ENCODE measurements at places on chromosomes 7 and 10.

- no peak for DNase-seq
These were observed 240.3 kb upstream of the KLF6 start for GRCh38 chr10:4025339-4025738.

- no peak for DNase-seq
These were observed 75.5 kb upstream of the GTF2I start for GRCh38 chr7:74581916-74582440.

DNA sequence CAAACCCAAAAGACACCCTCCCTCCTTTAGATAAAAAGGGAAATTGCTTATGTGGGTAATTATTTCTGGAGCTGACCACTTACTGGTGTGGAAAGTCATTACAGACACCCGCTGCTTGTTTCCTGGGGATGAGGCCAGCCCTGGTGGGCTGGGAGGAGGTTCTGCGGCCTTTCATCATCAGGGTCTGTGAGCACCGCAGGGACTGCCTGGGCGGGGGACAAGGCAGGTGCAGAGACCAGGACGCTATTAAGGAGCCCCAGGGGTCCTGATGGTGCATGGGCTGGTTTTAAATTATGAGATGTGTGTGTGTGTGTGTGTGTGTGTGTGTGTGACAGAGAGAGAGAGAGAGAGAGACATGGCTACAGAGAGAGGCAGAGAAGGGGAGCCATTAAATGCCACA, 171.2 kb downstream of the DNAJB6 start:
- DNase-seq: no peak

- DNase-seq: no peak
These were observed 30.4 kb downstream of the DDC start for GRCh38 chr7:50534690-50535290.

DNA sequence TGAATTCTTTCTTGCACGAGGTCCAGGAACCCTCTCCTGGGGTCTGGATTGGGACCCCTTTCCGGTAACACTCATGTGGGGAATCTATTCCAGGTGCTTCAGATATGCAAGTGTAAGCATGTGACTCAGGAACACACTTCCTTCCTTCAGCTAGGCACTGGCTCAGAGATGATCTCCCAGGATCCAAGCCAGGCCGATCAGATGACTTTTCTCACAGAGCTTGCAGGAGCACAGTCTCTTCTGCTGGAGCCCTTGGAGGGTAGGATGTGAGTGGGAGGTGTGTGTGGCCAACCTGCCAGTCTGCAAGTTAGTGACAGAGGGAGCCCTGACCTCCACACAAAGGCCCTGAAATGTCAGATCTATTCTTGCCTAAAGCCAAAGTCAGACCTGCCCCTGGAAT, 108.3 kb downstream of the CPXM2 start:
- no peak for DNase-seq

- no peak for DNase-seq
These were observed 81.9 kb upstream of the TNS3 start for GRCh38 chr7:47663851-47664250.

DNA sequence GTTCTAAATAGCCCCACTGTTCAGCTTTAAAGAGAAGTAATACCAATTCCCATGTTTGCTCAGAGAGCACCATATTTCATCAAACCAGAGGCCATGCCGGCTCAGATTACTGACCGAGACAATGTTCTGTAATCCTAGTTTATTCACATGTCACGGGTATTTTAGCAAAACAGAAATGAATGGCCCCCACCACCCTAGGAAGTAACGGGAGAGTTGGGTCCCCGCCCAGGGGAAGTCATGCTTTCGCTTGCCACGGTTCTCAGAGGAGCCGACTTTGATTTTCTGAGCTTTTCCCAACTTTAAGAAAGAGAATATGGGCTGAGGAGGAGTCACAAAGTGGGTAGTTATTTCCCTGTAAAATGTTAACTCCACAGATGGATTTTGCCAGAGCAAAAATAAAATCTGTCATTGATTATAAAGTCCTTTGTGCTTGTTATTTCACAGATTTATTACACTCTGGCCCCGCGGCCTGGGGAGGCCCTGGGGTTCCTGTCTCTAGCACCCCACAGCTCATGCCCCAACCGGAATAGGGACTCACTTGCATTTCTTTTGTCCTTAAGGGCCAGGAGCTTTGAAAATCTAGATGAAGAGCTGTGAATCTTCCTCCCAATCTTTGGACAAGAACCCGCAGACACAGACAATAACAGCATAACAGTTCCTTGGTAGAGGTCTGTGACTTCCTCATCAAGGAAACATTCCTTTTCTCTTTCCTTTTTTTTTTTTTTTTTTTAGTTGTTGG, 3.7 kb upstream of the GDF10 start:
- no peak for DNase-seq

DNA sequence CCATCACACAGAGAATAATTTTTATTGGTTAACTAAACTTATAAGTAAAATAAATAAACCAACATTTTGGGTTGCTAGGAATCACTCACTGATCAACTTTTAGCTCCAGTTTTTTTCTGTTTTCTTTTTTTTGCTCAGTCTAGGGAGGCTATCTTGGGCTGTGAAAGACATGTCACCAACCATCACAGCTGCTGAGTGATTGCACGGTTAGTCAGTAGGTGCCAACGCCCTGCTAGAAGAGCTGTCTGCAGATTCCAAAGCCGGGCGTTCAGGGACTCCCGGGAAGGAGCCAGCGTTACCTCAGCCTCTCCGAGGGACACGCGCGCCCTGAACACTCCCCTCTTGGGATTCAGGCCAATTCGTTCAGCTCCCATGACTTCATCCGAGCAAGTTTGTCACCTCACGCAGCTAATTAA, 604 bp upstream of the STAM start:
- DNase-seq: no peak

DNA sequence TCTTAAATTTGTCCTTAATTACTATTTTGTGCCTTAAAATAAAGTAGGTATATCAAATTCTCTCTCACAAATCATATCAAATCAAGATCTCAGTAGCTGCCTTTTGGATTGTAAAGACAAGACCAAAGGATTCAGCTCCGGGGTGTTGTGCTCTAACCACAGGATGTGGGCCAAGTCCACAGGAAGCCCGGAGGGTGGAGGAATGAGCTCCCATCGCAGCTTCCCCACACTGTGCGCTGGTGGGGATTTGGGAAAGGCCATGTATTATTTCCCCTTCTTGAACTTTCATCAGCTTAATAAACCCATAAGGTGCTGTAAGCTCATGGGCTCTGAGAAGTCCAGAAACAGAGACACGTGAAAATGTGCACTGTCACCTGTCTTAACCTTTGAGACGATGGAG, 241.6 kb upstream of the TCERG1L start:
- no peak for DNase-seq

DNA sequence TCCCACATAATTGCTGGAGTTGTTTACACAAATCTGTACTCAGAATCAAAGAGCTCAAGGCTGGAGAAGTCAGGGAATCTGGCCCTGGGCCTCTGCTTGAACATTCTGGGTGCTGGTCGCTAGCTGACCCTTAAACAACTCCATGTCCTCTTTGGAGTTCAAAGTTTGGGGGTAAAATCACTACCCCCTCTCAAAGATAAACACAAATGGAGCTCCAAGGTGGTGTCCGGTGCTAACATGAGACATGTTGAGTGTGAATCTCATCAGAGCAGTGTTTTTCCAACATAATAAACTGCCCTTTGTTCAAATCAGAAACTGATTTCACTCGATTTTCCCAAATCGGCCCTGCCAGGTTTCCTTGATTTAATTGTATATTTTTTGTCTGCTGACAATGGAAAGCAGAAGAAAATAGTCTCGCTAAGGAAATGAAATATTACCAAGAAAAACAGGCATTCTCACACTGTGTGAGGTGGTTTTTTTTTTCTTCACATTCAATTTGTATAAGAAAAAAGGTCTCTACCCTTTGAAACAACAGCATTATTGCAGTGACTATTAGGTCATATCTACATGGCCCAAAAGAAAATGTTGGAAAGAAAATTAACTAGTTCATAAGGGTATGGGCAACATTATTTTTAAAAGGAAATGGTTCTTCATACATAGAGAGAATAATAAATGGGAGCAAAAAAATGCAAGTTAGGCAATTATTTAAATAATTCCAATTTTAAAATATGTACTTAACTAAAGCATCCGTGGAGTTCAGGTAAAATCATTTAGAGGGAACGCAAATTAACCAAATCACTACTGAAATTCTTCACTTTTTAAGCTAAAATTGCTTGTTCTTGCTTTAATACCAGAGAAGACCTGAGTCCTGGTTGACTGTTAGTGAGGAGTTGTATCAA, 56.1 kb upstream of the CAPZA2 start:
- DNase-seq: no peak

DNA sequence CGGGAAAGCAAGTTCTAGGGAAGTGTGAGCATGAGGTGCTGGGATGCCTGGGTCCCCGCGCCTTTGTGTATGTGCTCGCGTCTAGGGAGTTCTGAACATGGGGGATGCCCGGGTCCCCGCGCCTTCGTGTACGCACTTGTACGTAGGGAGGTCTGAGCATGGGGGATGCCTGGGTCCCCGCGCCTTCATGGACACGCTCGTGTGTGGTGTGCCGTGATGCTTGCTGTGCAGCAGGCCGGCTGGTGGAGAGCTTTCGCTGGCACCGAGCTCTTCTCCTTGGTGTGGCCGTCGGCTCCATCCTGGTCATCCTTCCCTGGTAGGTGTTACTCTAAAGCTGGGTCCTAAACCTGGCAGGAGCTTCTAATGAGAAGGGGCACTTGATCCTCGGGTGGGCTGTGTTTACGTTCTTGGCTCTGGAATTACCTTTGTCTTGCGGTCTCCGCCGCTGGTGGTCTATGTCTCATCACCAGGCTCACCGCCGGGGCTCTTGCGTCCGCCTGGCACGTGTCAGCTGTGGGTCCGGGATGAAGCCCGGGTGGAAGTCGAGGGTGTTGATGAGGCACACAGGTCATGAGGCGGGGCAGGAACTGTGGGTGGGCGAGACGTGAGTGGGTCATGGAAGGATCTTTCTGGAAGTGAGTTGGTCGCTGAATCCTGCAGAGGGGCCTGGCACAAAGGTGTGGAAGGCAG, 63.5 kb downstream of the DNAJB6 start:
- no peak for DNase-seq
